ENCODE measurements at places on chromosomes 7 and 10.
A peak's percentile ranks its signal among the peaks of the same experiment; 100 is the strongest.

- DNase-seq = no peak
Observed at GRCh38 chr7:10708447-10708846, 265.2 kb upstream of the PHF14 start.

DNA sequence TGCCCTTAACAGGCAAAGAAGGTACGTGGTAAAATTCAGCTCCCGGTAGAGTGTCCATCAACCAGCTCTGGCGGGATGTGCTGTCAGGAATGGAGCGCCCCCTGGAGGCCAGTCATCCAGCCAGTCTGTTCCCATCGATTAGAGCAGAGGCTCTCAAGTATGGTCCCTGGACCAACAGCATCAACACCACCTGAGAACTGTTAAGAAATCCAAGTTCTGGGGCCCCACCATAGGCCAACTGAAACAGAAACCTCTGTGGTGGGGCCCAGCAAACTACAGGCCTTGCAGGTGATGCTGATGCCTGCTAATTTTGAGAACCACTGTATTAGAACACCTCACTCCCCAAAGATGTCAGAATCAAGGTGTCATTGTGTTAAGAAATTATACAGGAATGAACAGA, 109.2 kb downstream of the DPY19L1 start:
- peak; percentile 19 for DNase-seq

- peak; percentile 79 for DNase-seq
Observed at GRCh38 chr7:42236266-42236975, 588 bp downstream of the GLI3 start.

- DNase-seq = no peak
Observed at GRCh38 chr10:8539056-8539455, 484.6 kb downstream of the GATA3 start.

DNA sequence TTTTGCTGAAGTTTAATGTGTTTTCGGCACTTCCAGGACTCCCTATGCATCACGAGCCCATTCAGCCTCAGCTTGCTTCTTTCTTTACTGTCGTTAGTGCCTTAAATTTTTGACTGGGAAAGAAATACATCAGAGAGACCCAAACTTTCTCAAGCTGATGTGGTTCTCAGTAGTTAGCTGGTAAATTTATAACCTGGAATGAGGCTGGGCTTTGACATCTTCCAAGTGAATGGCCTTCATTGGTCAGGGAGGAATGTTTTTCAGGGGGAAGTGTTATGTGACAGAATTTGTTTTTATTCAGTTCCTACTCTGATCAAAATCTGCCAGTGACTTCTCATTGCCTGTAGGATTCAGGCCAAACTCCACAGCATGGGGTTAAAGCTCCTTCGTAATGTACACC, 296.9 kb downstream of the SORCS3 start:
- no peak for DNase-seq

GRCh38 chr10:51524041-51524440, 175.4 kb downstream of the CSTF2T start:
- DNase-seq = no peak

- DNase-seq = no peak
Observed at GRCh38 chr7:154195266-154195665, 143.1 kb downstream of the DPP6 start.

GRCh38 chr7:140062118-140062527, 628 bp downstream of the PARP12 start:
- DNase-seq = no peak

- DNase-seq = no peak
Observed at GRCh38 chr7:159193543-159194090, 49.0 kb upstream of the VIPR2 start.

- no peak for DNase-seq
Observed at GRCh38 chr7:129664029-129665012, 52.8 kb downstream of the NRF1 start.

- no peak for DNase-seq
Observed at GRCh38 chr10:3647074-3647473, 137.9 kb downstream of the KLF6 start.

GRCh38 chr10:4086131-4086898, 301.3 kb upstream of the KLF6 start:
- DNase-seq = no peak

- DNase-seq = no peak
Observed at GRCh38 chr10:32582946-32583345, 137.0 kb downstream of the CCDC7 start.

DNA sequence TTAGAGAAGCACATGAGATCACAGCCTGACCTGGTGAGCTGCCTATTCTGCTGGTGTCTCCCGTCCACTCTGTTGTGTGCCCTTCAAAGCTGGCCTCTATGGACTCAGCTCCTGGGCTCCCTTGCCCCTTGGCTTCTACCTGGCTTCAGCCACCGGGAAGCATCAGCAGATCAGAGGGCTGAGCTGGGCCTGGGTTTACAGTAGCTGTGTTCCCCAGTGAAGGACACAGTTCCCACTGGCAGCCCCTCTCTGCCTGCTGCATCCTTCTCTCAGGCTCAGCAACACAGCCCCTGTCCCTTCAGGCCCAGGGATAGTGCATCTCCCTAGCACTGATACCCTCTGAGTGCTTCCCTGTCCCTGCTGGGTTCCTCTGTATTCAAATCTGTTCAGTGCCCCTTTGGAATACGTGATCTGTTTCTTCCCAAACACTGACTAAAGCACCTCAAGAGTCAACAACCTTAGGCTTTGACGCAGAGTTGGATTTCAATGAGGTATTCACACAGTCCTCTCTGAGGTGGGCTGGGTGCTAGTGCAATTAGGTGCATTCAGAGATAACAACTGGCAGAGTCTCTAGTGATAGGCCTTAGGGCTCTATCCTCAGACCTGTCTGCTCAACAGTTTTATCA, 109.8 kb downstream of the GRID1 start:
- no peak for DNase-seq

DNA sequence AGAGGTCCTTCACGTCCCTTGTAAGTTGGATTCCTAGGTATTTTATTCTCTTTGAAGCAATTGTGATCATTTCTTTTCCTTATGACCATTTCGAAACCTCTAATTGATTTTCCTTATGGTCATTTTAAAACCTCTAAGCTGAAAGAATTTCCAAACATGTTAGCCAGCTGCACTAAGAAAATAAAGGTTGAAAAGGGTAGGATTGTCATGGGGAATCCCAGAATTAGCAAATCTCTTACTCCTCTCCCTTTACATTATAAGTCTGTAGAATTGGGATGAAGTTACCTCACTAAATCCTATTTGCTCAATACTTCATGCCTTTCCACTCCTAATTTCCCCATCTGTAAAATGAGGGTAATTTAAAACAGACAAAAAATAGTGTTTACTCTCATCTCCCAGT, 79.5 kb downstream of the FAM185A start:
- DNase-seq = no peak

- no peak for DNase-seq
Observed at GRCh38 chr10:22544325-22545068, 169.9 kb downstream of the PIP4K2A start.

GRCh38 chr10:77983384-77984341, 45.7 kb downstream of the POLR3A start:
- DNase-seq = peak; percentile 39

Measured in H54 (cell line).